ENCODE measurements at places on chromosomes 13 and 19. TPM values are rescaled to one million over a fixed set of nuclear protein-coding genes. Genes with fewer than 3 reads are reported as not detected.

- no peak for DNase-seq
Measured at GRCh38 chr19:20066861-20067260, 10.9 kb upstream of the ZNF90 start.

DNA sequence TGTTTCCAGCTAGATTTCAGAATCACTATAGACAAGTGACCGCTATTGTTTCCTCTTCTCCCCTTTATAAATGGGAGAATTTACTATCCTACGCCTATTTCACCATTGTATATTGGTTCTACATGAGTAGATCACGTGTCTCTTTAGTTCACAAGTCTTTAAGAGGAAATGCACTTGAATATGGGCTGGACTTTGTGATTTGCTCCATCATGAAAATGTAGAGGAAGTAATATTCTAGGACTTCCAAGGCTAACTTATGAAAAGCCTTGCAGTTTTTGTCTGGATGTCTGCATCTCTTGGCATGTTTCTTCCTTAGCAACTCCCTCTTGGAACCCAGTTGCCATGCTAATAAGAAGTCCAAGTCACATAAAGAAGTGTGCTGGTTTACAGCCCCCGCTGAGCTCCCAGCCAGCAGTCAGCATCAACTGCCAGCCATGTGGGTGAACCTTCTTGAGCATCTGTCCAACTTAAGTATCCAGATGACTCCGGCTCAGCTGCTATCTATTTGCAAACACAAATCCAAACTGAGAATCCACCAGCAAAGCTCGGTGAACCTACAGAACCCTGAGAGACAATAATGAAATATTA is 4.8 kb upstream of the FBXL3 start:
- DNase-seq: no peak

DNA sequence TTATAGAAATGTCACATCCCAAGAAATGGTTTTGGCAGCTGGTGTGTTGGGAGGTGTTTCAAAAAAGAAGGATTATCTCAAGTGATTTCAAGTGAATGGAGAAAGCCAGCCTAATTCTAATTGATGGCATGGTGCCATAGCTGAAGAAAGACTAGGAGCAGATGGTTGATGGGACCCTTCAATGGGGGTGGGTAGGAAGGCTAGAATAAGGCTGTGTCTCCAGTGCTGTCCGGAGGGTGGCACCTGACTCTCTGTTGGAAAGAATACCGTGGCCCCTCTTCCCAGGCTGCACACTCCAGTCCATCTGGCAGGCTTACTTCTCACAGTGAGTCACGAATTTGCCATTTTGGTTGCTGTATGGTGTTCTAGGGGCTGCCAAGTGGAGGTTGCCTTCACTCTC is 51.0 kb upstream of the GPR12 start:
- DNase-seq: no peak

DNA sequence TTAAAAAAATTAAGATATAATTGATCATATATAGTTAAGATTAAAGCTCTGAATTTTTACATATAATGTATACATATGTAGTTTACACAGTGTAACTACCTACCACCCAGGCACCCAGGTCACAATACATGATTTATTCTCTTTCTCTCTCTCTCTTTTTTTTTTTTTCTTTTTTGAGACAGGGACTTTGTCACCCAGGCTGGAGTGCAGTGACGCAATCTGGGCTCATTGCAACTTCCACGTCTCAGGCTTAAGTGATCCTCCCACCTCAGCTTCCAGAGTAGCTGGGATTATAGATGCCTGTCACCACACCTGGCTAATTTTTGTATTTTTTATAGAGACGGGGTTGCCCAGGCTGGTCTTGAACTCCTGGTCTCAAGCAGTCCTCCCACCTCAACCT is 18.8 kb upstream of the CLASRP start:
- no peak for DNase-seq

DNA sequence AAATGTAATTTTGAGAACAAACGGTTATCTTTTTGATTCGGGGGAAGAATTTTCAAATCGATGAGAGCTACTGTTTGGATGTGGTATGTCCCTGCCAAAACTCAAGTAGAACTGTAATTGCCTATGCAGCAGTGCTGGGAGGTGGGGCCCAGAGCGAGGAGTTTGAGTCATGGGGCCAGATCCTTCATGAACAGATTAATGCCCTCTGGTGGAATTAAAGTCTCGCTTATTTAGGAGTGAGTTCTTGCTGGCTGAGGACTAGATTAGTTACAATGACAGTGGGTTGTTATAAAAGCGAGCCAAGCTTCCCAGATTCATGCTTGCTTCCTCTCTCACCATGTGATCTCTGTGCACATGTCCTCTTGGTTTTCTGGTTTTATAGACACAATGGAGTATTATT is 11.8 kb upstream of the PRR20A start:
- no peak for DNase-seq

- DNase-seq: no peak
Measured at GRCh38 chr13:85283408-85283807, 515.8 kb downstream of the SLITRK6 start.

DNA sequence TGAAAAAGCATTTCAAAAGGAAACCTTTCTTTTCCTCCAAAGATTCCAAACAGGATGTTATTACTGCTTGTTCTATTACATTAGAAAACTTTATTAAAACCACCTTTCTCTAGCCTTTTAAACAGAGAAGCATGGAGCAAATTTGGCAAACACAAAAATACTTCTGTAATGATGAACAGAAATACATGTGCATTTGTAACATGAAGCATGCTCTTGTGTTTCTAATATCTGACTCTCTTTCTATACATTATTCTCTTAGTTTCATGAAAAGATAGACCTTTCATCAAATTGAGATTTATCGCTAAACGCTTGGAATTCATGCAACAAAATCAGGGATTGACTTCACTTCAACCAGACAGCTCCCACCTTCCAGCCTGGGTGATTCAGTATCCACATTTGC is 152.8 kb upstream of the IRS2 start:
- DNase-seq: no peak

GRCh38 chr13:112934078-112934477 is 34.9 kb upstream of the MCF2L start:
- no peak for DNase-seq

- no peak for DNase-seq
Measured at GRCh38 chr13:91351980-91352379, 4.5 kb downstream of the MIR17HG start.

DNA sequence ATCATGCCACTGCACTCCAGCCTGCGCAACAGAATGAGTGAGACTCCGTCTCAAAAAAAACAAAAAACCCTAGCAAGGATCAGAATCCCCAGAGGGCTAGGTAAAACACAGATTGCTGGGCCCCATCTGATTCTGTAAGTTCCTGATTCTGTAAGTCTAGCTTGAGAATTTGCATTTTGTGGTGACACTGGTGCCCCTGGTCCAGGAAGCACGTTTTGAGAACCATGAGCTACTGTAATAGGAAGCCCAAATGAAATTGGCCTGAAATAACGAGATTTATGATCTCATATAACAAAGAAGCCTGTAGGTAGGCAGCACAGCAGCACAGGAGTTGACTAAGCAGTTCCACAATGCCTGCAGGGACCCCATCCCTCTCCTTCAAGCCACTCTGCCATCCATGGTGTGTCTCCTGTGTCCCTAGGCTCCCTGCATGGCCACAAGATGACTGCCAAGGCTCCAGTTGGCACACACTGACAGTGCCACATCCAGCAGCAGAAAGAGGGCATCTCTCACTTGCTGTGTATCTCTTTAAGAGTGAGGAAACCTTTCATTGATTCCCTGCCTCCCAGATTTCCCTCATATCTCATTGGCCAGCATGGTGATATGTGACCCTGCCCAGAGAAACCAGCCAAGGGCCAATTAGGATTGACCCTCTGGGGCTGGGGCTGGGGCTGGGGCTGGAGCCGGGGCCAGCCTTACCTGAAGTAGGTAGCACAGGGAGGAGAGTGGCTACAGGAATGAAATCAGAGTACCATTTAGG is 21.7 kb downstream of the SIPA1L3 start:
- DNase-seq: no peak

- DNase-seq: no peak
Measured at GRCh38 chr19:49818649-49819370, 721 bp downstream of the MED25 start.

- no peak for DNase-seq
Measured at GRCh38 chr19:48554385-48555091, 2.6 kb downstream of the SULT2B1 start.

GRCh38 chr13:63351081-63351480 is 1935.4 kb upstream of the PCDH20 start:
- DNase-seq: no peak

DNA sequence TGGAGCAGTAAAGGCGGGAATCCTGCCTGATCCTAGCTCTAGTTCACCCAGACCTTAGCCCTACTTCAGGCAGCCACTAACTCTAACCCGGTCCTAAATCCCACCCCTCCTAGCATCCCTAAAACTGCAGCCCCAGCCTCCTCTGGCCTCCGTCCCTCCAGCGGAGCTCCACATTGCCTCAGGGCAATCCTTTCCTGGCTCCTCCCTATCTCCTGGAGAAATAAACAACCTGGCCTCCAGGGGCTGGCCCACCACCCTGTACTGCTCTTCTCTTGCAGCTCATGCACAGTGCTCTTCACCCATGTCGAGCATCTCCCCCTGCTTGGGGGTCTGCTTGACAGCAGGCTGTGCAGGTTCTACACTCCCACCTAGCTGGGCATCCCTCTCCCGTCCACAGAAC is 6.7 kb downstream of the POU2F2 start:
- no peak for DNase-seq

DNA sequence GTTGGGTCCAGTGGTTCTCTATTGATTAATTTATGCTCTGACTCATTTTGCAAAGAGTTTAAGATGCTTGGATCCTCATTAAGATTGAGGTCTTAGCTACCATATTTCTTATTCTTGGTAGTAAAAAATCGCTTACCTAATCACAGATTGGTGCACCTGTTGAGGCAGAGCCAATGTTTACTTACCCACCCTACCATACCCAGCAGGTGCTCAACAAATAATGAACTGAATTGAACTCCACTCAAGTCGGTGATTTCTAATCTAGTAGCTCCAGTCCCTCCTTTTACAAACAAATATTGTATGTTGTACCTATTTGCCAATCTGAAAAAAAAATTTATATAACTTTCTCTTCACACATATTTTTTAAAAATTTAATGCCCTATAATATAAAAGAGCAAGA is 361.0 kb downstream of the FGF14 start:
- no peak for DNase-seq

DNA sequence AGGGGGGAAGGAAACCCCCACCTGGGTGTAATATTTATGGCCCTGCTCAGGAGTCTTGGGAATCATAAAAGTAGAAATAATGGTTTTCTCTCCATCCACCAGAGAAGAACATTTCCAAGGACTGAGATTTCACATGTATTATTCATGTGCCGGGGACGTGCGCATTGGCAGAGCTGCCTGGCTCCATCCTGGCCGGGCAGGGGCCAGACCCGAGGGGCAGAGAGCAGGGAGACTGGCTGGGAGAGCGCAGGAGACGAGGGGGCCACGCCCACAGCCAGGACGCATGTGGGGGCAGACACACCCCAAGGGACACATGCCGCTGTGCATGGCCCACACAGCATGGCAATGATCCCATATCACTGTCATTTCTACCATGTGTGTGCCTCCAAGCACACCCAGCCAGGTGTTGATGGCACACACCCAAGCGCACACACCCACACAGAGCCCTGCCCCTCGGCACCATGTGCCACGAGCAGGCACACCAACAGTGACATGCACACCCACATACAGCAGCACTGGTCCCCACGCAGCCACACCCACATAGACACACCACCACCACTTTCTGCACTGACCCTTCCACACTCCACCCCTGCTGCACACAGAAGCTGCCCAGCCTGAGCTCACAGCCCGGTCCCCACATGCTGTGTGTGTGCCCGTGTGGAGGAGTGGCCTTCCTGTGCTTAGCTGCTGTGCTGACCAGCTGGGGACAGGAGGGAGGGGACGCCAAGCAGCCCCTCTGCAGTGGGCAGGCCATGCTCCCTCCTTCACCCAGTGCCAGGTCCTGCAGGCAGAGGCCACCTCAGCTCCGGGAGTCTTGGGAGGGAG is 39.3 kb downstream of the CEBPG start:
- no peak for DNase-seq

DNA sequence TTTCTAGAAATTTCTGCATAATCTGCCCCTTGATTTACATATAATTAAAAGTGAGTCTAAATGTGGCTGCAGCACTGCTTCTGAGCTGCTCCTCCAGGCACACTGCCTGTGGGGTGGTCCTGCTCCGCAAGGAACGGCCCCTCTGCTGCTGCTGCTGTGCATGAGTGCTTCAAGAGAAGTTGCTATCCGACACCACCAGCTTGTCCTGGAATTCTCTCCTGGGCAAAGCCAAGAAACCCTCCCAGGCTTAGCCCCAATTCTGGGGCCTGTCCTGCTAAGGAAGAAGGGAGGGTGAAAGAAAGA is 7.5 kb upstream of the PDCD5 start:
- no peak for DNase-seq

DNA sequence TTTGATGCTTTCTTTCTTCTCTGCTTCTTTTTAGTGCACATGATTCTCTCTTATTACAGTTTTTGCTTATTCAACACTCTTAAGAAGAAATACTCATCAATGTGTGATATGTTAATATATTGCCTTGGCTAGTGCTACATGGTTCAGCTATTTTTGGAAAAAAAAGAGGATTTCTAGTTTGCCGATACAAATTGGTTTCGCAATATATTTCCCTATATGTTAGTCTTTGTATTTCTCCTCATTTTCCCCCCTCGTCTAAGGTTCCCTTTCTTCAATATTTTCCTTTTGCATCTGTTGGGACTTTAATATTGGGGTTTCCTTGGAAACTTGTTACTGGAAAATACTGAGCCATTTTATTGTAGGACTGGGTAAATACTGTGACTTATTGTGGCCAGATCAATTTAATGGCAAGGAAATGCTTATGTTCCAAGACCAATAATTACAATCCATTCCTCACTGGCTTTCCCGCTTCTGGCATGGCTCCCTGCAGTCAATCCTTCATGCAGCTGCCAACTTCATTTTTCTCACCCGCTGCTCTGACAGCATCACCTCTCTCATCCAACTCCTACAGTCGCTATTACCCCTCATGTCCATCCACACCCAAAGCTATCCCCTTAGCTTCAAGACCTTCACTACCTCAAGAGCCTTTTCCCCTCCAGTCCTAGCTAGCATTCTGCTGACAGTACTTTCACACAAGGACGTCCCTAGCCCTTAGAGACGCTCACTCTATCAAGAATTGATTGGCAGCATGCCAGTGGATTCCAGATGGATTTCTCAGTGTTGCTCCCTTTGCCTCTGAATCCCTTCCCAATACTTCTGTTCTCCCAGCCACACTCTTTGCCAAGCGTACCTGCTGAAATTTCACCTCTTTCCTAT is 280.1 kb upstream of the TMTC4 start:
- peak; percentile 4 for DNase-seq

- DNase-seq: peak; percentile 94
Measured at GRCh38 chr13:101706651-101707050, 254.2 kb downstream of the ITGBL1 start.

- DNase-seq: no peak
Measured at GRCh38 chr19:7863971-7864689, 10.1 kb downstream of the PRR36 start.

GRCh38 chr13:44165221-44165888 is 208.3 kb upstream of the SERP2 start:
- DNase-seq: no peak

The SERP2 gene
- 0.54 TPM for total RNA-seq

The ZNF749 gene
- 8.1 TPM for total RNA-seq

The LYL1 gene
- total RNA-seq: 0.28 TPM

The NKG7 gene
- not detected for total RNA-seq

The KLF5 gene
- total RNA-seq: 5.4 TPM

Data from IMR-90 (cell line).